ENCODE measurements at places on chromosomes 5 and 9.

GRCh38 chr5:2009986-2010914, 127.5 kb upstream of the IRX4 start:
- DNase-seq = no peak

- no peak for DNase-seq
Measured at GRCh38 chr9:129250786-129251185, 72.7 kb upstream of the IER5L start.

DNA sequence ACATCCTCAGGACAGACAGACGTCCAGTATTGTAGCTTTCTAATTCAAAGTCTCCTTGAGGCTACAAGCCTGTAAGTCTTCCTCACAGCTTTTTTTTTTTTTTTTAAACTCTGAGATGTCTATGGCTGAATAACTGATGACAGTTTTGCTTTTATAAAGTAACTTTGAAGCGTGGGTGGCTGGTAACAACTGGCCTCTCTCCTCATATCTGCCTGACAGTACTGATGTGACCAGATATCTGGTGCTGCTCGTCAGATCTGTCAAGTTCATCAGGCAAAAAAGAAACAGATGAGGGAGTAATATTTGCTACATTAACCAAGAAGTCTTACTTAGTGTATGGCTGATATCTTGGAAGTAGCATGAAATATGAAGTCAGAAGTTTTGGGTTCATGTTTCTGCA, 72.6 kb downstream of the GDNF start:
- DNase-seq = no peak

DNA sequence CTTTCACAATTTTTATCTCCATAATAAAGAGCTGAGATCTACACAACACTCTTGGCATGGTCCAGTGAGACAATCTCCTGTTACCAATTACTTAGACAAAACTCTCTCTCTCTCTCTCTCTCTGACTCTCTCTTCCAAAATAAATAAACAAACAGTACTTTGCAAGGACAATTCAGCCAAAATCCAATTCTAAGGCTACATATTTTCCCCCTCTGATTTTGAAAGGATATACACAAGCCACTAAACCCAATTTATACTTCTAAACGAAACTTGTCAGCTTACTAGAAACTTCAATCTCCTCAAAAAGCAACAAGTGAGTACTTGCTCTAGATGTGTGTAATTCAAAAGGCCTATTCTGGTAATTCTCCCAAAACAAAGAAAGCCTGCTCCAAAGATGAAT, 26.3 kb upstream of the TNPO1 start:
- no peak for DNase-seq

- no peak for DNase-seq
Measured at GRCh38 chr5:109947667-109948066, 257.9 kb downstream of the MAN2A1 start.

DNA sequence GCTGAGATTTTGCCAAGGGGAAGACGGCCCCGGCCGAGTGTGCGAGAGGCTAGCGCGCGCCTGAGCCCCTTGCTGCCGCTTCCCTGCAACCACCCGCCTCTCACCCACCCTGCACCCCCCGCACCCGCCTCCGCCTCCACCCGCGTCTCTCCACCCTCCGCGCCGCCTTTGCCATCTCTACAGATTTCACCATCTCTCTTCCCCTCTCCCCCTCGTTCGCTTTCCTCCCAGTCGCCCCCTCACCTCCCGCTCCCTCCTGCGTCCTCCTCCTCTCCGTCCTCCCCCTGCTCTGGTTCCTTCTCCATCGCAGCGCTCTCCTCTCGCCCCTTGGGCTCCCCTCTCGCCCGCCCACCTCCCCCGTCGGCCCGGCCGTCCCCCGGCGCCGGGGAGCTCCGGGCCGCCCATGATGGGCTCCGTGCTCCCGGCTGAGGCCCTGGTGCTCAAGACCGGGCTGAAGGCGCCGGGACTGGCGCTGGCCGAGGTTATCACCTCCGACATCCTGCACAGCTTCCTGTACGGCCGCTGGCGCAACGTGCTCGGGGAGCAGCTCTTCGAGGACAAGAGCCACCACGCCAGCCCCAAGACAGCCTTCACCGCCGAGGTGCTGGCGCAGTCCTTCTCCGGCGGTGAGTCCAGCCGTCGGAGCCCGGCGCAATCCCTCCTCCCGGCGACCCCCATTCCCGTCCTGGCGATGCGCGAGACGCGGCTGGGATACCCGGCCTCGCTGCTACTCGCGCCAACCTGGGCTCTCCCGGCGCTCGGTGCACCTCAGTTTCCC, at the start of gene PRDM12:
Gene PRDM12 (plus strand): TSS at position 344 of the 778 bp plus-strand sequence. CDS start 60 bp downstream, at position 404.
- DNase-seq = no peak

GRCh38 chr5:25863811-25864210, 1174.6 kb downstream of the CDH9 start:
- DNase-seq = no peak

DNA sequence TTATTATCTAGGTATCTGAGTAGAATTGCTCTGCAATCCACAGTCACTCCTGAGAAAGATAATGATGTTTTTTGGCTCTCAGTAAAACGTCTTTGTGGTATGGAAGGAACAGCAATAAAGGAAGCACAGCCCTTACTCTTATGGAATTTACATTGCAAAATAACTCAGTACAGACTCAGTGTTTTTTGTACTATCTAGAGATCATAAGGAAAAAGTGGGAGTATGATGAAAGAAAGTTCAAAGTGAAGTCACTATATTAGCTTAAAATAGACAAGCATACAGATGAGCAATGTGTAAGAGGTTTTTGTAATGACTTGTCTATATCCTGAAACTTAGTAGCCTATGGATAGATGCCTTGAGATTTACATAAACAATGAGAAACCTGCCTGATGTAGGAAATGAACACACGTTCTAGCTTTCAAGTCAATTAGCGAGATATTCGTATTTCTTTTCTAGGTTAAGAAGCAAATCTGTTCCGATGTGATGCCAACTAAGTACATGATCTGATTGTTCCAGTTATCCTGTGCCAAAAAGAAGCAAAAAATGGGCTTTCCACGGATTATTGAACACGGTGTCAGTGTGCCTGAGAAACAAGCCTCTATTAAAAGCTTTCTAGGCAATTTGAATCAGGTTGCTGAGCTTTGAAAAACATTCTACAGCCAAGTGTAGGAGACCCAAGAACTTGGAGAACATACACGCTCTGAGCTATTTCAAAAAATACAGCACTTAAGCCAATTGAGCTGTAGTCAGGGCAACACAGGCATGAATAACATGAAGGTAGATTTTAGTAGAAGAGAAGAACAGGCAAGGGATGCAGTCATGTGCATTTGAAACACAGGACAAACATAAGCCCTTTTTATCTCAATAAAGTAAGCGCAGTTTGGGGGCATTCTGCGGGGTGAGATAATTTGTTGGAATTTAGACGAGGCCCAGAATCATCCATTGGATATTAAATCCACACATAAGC, 86.3 kb upstream of the TAF11L2 start:
- no peak for DNase-seq

GRCh38 chr5:158524070-158524469, 575.6 kb downstream of the EBF1 start:
- DNase-seq = no peak

GRCh38 chr5:77643654-77644370, 5.3 kb upstream of the OTP start:
- DNase-seq = no peak

- no peak for DNase-seq
Measured at GRCh38 chr5:68332080-68332451, 116.5 kb downstream of the PIK3R1 start.

GRCh38 chr9:134618163-134618832, 23.3 kb upstream of the COL5A1 start:
- DNase-seq = no peak

DNA sequence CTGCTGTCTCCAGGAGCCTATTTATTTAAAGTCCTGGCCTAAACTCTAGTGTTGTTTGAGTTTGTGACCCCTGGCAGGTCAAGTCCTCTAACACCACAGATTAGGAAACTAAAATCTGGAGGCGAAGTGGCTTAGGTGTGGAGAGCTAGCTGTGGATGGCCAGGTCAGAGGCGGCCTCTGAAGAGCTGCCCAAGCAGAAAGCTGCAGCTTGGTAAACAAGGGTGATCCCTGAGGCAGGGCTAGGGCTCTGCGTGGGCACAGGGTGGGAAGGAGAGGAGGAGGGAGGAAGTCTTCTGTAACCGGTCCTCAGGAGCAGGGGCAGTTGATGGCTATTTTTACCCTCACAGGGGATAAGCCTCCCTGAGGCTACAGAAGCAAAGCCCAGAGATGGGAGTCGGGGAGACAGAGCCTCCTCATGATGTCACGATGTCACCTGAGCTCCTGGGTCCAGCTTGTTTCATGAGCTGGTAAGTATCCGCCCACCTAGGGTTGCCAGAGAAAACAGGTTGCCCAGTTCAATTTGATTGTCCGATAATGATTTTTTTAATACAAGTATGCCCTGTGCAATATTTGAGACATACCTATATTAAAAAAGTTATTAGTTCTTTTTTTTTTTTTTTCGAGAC, 25.9 kb upstream of the BOD1 start:
- no peak for DNase-seq

DNA sequence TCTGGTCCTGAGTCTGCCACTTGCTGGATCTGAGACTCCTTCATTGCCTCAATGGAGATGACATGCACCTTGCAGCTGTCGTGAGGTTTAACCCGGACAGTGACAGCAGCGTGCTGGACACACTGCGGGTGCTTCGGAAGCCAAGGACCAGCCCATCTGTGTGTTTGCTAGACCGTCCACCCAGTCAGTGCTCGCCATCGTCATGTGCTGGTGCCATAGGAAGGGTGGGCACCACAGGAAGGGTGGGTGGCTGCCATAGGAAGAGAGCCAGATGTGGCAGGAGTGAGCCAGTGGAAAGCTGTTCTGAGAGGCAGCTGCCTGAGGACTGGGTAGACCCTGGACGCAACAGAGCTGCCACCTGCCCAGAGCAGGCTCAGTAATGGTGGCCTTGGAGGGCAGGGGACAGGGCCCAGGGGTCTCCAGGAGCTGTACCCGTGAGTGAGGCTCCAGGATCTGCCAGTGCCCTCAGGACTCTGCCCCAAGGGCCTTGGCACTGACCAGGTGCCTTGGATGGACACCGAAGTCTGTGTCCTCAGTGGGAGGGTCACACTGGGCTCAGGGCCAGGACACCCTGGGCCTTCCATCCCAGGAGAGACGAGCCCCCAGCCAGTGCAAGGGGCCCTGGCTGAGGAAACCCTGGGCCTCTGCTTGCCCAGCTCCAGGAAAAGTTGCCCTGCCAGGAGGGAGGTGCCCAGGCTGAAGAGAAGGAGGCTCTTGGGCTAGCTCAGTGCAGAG, 21.8 kb downstream of the FLT4 start:
- DNase-seq = no peak

- DNase-seq = no peak
Measured at GRCh38 chr9:38671372-38671731, 48.6 kb downstream of the FAM240B start.

- no peak for DNase-seq
Measured at GRCh38 chr9:110538647-110539041, 40.9 kb downstream of the SVEP1 start.

- no peak for DNase-seq
Measured at GRCh38 chr9:129939431-129939830, 103.6 kb downstream of the FNBP1 start.

DNA sequence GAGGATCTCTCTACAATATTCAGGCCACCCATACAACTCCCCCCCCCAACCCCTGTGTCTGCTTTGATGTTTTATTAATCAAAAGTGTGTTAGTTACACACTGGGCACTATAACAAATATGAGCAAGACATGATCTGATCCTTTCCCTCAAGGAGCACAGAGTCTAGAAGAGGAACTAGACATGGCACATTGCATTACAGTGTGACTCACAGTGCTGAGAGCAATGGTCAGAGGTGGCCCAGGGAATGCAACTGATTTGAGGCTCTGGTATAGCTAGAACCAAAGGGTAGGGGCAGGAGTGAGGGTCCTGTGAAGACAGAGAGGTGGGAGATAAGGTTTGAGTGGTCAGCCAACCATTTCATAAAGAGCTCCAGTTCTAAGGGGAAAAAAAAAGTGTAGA, 539.2 kb downstream of the ACTL7B start:
- no peak for DNase-seq

- no peak for DNase-seq
Measured at GRCh38 chr9:82583524-82583923, 479.4 kb downstream of the RASEF start.

- no peak for DNase-seq
Measured at GRCh38 chr5:108935611-108936010, 187.9 kb downstream of the FER start.

GRCh38 chr5:134555890-134556311, 30.4 kb downstream of the JADE2 start:
- peak; percentile 78 for DNase-seq

GRCh38 chr5:44795496-44795895, 13.3 kb upstream of the MRPS30 start:
- no peak for DNase-seq

GRCh38 chr9:88435336-88435735, 47.1 kb downstream of the SPIN1 start:
- no peak for DNase-seq

DNA sequence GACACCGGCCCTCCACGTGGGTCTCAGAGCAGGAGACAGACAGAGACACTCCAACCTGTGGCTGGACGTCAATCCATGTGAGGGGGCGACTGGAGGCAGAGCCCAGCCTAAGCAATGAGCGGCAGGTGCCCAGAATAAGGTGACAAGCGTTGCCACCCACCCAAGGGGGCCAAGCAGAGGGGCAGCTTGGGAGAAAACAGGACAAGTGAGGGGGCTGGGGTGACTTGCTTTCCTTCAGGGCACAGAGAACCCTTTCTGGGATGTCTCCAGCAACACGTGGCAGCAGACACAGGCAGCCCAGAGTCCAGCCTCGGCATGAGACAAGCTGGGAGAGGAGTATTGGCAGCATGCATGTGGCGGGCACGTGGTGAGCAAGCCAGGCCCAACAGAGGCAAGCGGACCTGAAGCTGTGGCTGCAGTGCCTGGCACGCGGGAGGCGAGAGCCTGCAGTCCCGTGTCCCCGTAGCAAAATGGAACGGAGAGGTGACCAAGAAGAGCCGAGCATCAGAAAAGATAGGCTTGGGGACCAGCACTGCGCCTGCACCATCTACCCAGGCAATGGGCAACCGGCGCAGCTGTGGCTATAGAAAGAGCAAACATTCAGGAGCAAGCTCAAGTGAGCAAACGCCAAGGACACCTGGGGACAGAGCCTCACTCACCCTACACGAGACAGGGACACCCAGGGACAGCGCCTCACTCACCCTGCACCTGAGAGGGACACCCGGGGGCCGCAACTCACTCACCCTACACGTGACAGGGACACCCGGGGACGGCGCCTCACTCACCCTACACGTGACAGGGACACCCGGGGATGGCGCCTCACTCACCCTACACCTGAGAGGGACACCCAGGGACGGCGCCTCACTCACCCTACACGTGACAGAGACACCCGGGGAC, 6.2 kb downstream of the TERT start:
- no peak for DNase-seq

DNA sequence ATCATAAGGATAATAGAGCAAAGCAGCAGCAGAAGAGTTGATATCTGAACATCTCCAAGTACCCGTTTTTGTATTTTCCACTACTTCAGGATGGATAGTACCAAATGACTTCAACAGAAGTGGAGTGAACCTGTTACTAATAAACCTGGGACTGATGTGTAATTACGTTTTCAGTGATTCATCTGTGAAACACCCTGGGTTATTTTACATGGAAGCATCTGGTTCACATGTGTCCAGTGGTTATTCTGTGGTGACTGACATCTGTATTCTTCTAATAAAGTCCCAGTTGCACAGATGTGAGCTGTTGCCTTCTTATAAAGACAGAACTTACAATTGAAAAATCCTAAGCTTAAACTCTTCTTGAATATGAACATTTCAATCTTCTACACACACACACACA, 139.7 kb upstream of the VCAN start:
- DNase-seq = no peak
